ENCODE measurements at places on chromosomes 12 and 14.
A peak's percentile ranks its signal among the peaks of the same experiment; 100 is the strongest.

GRCh38 chr12:5343711-5344110, 88.2 kb upstream of the NTF3 start:
- DNase-seq: no peak

GRCh38 chr14:64591809-64592208, 42.0 kb downstream of the PPP1R36 start:
- no peak for DNase-seq

DNA sequence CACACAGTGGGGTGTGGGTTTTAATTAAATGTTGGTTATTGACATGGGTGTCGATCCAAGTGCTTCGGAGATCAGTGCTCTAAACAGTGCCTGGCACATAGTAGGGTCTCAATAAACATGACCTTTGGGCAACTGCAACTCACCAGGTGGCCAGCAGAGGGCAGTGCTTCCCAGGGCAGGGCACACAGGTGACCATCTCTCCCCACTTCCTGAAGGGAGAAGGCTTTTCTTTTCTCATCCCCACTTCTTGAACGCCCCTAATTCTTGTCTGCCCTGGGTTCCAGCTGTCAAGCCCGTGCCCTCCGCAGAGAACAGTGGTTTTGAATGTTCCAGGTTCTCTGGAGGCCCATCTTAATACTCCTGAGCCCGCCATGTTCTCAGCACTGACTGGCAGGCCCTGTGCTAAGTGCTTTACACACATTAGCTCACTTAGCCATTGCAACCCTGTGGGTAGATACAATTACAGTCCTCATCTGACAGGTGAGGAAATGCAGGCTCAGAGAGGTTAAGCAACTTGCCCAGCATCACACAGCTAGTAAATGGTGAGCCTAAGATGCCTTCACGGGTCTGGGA, 16.3 kb downstream of the RAPGEF3 start:
- DNase-seq: peak; percentile 65

DNA sequence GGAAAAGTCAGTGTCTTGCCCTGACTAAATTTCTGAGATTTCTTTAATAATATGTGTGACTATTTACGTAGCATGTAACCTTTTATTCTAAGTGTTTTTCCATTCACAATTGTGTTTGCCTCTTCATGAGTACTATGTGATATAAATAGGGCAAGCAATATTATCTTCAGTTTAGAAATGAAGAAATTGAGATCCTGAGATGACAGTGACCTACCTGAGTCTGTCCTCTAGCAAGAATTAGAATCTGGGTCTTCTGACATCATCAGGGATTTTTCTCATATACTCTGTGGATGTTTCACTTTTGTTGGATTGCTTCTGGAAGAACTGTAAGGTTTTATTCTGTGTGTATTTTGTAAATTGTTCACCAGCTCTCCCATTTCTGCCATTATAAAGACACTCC, 35.0 kb downstream of the TMTC2 start:
- no peak for DNase-seq

DNA sequence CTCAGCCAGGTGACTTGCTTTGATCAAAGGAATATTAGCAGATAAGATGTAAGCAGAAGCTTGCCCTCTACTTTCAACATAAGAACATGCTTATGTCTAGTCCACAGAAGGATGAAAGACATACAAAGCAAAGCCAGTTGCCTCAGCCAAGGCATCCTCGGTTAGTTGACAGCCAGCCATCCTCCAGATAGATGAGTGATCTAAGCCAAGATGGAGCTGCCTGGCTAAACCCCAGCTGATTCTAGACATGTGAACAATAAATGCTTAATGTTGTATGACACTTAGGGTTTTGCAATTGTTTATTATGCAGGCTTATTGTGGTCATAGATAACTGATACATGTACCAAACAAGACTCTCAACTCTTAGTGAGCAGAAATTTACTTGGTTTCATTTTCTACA, 157.6 kb upstream of the TMTC2 start:
- DNase-seq: no peak

DNA sequence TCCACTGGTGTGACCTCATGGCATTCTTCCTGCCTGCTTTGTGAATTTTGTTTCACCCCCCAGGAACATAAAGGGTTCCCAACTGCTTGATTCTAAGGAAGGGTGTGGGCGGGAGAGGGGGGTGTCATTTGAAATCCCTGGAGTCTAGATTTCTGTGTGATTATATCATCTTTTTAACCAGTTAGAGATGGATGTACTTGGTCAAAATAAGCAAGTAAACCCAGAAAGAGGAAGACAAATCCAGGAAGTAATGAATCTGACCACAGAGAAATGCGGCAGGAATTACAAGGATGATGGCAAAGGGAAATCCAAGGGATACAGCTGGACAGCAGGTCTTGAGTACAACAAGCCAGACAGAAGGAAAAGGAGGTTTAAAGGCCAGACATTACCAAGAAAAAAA, 38.9 kb downstream of the DMAC2L start:
- DNase-seq: no peak

DNA sequence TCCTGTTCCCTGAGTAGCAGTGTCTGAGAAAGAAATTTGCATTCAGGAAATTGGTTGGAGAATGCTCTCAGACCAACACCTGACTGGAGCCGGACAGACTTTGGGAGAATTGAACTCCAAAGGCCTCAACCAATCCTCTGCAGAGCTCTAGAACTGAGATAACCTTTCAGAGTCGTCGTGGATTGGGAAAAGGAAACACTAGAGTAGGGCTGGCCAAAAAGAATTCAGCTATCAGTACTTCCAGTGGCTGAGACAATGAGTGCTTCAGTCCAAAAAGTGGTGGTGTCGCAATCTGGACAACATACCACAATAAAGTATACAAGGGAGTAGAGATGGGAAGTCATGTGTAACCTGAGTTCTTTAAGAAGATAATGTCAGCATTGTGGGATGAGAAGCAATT, 377.1 kb downstream of the SLC16A7 start:
- no peak for DNase-seq

Measured in Panc1 (cell line).